ENCODE measurements at places on chromosomes 1 and 21. TPM values are rescaled to one million over a fixed set of nuclear protein-coding genes. Genes with fewer than 3 reads are reported as not detected.

DNA sequence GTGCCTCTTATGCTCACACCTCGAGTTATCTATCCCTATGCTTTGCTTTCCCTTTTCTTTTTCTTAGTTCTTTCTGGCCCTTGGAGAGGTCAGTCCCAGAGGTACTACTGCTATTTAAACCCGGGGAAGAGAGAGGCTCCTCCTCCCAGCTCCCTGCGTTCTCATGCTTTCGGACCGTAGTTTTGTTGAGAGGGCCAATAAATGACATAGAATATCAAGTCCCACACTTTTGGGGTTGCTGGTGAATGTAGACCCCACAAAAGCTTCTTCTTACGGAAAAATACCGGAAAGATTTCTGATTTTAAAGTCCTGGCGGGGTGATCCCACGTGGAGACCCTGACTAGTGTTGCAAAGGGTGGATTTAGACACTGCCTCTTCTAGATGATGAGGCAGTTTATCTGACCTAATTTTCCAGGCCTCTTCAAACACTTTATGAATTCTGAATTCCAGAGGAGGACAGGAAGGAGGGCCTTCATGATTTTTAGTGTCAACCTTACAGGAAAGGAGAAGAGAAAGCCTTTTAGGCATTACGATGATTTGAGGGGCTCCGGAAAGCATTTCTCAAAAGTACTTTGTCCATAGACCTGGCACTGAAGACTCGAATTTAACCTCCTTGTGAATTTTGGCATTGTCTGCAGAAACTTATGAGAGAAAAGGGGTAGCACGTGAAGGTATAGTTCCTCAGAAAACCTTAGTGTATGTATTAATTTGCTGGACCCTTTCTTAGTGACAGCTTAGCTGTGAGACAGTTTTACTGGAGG is 694 bp downstream of the TMEM167B start:
- peaks cover 8% of the 10 kb centered on the region for H3K4me1 ChIP-seq
- peak overlapping the region; percentile 79 for H3K4me3 ChIP-seq
- peak overlapping the region; percentile 85 for H3K27ac ChIP-seq

- no peaks in the 10 kb centered on the region for H3K4me1 ChIP-seq
- DNase-seq: no peak
- no peaks in the 10 kb centered on the region for H3K36me3 ChIP-seq
- H3K27me3 ChIP-seq: no peaks in the 10 kb centered on the region
- H3K27ac ChIP-seq: no peak overlapping the region
Observed at GRCh38 chr1:179824265-179824664, 53.3 kb downstream of the TOR1AIP2 start.

GRCh38 chr1:201539561-201540431 is 869 bp downstream of the NAV1 start:
- no peaks in the 10 kb centered on the region for H3K36me3 ChIP-seq
- peaks cover 17% of the 10 kb centered on the region for H3K27me3 ChIP-seq
- peak overlapping the region; percentile 54 for H3K4me3 ChIP-seq
- H3K4me1 ChIP-seq: peaks cover 9% of the 10 kb centered on the region

- no peak overlapping the region for H3K4me3 ChIP-seq
- H3K4me1 ChIP-seq: peaks cover 2% of the 10 kb centered on the region
- no peak for DNase-seq
Observed at GRCh38 chr1:85229574-85230097, 28.8 kb upstream of the SYDE2 start.

DNA sequence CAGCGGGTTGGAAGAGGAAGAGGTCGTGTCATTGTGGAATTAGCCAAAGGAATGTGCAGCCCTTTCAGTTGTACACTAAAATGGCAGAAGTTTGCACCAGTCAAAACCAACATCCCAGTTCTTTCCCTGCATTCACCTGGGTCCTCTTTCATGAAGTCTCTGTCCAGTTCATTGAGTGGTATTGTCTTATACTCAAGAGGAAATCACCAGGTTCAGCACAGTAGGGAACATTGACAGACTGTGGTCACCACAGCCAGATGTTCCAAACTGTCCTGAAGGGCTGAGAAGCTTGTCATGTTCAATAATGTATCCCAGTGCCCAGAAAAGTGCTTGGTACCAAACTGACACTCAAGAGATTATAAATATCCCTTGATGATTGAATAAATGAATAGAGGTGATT is 131.6 kb downstream of the GLUL start:
- H3K27ac ChIP-seq: no peak overlapping the region
- H3K4me1 ChIP-seq: peaks cover 7% of the 10 kb centered on the region
- no peaks in the 10 kb centered on the region for H3K36me3 ChIP-seq
- no peak overlapping the region for H3K4me3 ChIP-seq
- H3K27me3 ChIP-seq: no peaks in the 10 kb centered on the region

DNA sequence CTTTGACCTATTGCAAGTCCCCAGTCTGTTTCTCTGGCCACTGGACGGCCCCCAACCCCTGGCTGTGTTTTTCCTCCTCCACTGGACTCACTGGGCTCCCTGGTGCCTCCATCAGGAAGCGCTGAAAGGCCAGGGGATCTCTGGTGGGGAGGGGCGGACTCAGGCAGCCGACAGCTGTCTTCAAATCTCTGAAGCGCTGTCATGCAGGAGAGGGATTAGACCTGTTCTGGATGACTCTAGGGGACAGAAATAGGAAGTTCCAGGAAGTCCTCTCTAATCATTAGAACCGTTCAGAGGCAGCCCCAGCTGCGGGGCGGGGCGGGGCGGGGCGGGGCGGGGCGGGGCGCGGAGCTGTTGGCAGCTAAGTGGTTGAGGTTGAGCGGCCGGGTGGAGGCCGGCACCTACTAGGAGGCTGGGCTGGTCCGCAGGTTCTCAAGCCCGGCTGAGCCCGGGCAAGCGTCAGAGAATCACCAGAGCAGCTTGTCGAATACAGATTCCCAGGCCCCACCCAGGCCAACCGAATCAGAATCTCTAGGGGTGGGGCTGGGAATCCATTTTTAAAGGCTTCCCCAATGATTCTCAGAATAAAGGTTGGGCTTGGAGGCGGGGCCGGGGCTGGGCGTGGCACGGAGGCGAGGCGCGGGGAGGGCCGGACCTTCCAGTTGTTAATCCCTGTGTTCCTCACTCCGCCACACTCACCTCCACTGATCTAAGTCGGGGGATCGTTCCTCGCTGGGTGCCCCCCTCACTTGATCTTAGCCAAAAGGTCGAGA is 11.4 kb upstream of the PHLDA3 start:
- peaks cover 22% of the 10 kb centered on the region for H3K36me3 ChIP-seq
- peak; percentile 47 for DNase-seq
- H3K4me1 ChIP-seq: no peaks in the 10 kb centered on the region
- H3K4me3 ChIP-seq: no peak overlapping the region
- H3K27ac ChIP-seq: peak overlapping the region; percentile 89

The CD1E gene
- 0.49 TPM for polyA plus RNA-seq

The CAPN2 gene
- polyA plus RNA-seq: 144 TPM
